Fibroblast of skin of right quadriceps (primary cell): ENCODE measurements at places on chromosomes 5 and 9.

GRCh38 chr5:11075035-11075805, 314.2 kb upstream of the DAP start:
- DNase-seq: no peak

GRCh38 chr5:143862271-143862670, 50.3 kb downstream of the HMHB1 start:
- DNase-seq: no peak

DNA sequence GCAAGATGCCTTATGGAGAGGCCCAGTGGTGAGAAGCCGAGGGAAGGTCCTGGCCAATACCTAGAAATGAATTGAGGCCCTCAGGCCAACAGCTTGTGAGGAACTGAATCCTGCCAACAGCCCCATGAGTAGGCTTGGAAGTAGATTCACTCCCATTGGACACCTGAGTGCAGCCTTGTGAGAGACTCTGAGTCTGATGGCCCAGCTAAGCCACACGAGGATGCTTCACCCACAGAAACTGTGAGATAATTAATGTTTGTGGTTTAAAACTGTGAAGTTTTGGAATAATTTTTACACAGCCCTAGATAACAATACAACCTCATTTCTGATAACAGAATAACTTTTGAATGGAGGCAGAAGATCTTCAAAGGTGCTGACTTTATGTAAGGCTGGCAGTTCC, 65.9 kb upstream of the DAP start:
- no peak for DNase-seq

DNA sequence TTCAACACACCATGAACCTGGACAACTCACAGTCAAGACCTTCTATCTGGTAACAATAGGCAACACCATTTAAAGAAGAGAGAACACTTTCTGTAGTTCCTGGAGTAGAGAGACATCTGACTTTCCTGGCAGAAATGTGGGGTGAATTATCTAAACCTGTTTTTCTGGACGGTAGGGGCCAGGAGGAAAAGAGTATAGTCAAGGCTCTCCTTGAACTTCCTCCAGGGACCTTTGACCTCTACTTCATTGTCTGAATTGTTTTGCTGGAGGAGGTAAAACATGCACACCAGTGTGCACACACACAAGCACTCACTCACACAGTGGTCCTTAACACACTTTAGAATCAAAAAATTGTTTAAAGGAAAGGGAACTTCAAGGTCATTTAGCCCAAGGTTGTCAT, 13.2 kb downstream of the S100Z start:
- DNase-seq: no peak

- DNase-seq: peak; percentile 99
Measured at GRCh38 chr5:73312146-73312871, 136.3 kb downstream of the FOXD1 start.

GRCh38 chr5:68027519-68027918, 188.0 kb upstream of the PIK3R1 start:
- DNase-seq: peak; percentile 93

DNA sequence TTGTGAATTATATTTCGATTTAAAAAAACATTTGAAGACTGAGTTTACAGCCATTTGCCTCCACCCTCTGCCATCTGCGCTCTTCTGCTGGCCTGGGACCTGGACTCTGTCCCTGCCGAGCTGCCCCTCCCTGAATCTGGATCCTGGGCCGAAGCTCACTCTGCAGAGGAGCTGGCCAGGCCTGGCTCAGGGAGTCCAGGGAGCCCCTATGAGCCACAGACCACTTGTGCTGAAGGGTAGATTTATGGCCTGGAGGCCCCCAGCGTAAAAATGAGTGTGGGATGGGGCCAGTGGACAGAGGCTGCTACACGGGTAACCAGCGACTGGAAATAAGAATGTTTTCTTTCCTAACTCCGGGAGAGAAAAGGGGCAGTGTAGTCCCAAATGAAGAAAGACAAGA, 129.8 kb downstream of the FGF18 start:
- DNase-seq: no peak

GRCh38 chr5:136984772-136985446, 514.2 kb downstream of the SPOCK1 start:
- DNase-seq: no peak

DNA sequence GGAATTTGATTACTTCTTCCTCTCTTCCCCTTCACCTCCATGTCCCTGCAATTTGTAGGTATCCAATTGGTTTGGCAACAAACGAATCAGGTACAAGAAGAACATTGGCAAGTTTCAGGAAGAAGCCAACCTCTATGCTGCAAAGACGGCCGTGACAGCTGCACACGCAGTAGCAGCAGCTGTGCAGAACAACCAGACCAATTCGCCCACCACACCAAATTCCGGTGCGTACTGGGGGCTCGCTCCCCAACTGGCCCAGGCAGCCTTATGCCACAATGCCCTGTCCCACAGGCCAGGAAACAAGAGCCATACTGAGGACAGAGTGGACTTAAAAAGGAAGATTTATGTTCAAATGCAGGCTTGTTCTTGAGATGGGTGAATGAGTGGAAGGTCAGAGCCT, 213.5 kb downstream of the PBX3 start:
- no peak for DNase-seq

DNA sequence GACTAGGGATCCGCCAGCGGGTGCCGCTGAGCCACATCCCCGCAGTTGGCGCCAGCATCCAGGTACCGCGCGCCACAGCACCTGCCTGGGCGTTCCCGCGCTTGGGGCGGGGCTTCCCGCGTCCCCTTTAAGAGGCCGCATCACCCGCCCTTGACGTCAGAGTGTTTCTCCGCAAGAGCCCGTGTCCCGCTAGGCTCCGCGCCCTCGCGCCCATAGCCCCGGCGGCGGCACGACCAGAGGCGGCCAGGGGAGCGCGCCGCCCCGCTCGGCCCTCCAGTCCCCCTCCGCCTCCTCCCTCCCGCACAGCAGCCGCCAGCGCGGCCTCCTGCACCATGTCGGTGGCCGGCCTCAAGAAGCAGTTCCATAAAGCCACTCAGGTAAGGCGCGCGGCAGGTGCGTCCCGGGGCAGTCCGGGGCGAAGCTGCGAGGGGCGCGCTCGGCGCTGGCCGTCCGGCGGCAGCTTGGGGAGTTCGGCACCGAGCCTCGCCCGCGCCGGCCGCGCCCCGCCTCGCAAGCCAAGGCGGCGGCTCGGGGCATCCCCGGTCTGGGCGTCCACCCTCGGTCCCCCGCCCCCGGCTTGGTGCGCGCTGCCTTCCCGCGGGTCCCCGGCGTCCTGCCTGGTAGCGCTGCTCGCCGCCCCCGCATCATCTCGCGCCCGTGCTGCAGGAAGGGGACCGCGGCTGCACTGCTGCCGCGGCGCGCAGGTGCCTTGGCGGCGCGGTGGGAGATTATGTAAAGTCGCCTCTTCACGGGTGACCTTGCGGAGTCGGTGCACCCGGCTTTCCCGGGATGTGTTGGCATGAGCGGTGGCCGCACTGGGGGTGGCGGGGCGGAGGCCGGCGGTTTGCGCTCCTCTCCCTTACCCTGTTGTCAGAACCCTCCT, at the start of gene SH3GL2:
TSS of gene SH3GL2 (plus strand) at position 156 of the 883 bp plus-strand sequence.
- DNase-seq: no peak

DNA sequence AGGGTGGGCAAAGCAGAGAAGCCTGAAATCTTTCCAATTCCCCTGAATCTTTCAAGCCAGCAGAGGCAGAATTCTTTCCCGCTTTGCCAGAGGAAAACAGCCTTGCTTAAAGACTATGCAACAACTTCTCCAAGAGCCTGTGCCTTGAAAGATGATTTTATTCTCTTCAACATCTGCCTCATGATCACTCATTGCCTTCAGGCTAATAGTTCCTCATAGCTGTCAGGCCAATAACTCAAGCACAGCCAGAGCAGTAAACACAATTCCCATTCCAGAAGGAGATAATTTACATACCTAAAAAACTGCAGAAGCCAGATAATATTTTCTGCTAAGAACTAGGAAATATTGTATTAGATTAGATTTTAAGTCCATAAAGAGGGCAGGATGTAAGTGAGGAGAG, 92.3 kb upstream of the PUM3 start:
- no peak for DNase-seq

GRCh38 chr9:92709240-92709639, 39.3 kb upstream of the IPPK start:
- DNase-seq: no peak

- DNase-seq: no peak
Measured at GRCh38 chr5:124574521-124575436, 171.7 kb downstream of the ZNF608 start.

GRCh38 chr9:28668158-28668557, 1094.9 kb upstream of the C9orf72 start:
- DNase-seq: no peak
